Fibroblast of skin of left biceps (primary cell): ENCODE measurements at places on chromosomes 5 and 9.

DNA sequence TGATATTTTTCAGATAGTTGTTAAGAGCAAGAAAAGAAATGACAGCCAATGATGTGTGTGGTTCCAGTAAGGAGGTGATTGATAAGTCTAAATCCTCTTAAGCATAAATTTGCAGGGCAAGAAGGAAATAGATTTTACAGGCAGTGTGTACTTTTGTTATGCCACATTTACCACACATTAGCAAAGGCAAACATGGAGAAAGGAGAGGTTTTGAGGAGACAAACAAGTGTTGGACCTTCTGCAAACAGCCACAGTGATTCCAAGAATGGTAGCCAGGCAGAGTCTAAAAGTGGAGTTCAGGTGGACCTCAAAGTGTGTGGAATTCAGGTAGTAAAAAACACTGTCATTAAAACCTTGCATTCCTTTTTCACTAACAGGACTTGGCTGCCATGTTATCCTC is 295.9 kb upstream of the ITGA1 start:
- no peak for DNase-seq

GRCh38 chr9:121445986-121446385 is 53.7 kb downstream of the GGTA1 start:
- no peak for DNase-seq

GRCh38 chr5:52771343-52772039 is 16.2 kb upstream of the ITGA1 start:
- no peak for DNase-seq

- no peak for DNase-seq
These were observed 3.2 kb upstream of the TENT4A start for GRCh38 chr5:6710070-6710469.

DNA sequence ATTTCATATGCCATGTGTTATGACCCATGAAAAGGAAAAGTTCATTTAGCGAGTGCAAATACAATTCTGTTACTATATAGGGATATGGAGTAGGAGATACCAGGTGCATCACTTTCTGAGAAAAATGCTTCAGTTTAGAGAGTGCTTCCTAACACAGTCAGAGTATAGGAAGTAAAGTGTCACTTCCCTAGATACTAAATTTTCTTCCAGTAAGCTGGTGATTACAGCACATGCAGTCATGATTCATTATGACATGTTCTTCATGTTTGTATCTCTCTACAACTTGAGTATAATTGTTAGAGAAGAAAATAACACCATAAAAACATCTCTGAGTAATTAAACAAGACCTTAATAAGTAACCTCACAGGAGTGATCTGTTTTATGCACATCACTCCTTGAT is 837.0 kb downstream of the DNAH5 start:
- no peak for DNase-seq

- no peak for DNase-seq
These were observed 567.0 kb upstream of the CDH18 start for GRCh38 chr5:20555034-20555433.

- no peak for DNase-seq
These were observed 675.2 kb downstream of the ACTL7B start for GRCh38 chr9:108180541-108180940.
